ENCODE measurements at places on chromosomes 6 and 20.

DNA sequence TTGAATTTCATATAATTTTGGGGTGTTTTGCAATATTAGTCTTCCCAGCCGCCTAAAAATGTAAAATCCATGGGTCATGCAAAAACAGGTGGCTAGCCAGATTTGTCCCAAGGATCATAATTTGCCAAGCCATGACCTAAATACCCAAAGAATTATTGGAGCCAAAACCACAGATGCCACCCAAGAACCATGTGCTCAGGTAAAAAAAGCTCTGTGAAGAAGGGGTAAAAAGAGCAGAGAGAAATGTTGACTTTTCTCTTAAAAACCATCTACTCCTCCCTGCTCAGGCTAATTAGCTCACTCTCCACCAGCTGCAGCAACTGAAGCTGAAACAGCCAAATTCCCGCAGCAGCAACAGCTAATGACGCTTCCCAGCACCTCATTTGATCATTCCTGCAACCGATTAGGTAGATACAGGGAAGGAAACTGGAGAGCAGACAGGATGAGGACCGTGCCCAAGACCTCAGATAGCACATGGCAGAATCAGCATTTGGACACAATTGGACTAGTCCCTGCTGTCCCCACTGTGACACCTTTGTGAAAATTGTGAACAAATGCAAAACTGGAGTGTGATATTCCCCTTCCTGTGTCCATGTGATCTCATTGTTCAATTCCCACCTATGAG is 107.9 kb upstream of the NXT1 start:
- no peak for DNase-seq

- DNase-seq, result peak; percentile 19
Measured at GRCh38 chr6:21438986-21439352, 154.6 kb upstream of the SOX4 start.

DNA sequence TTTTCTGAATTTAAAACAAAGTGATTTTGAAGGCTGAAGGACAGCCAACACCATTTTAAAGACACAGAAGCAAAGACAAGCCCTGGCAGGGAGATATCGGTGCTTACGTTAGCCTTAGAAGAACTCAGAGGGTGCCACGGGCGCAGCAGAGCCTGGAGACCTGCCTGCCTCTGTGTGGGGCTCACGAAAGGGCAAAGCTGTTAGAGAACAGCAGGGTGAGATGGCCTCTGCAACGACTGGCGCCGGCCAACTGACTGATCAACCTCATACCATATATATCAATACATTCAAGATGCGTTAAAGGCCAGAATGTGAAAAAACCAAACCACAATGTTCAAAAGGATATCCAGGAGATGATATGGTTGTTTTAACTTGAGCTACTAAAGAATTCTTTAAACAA is 151.0 kb upstream of the RPS6KA2 start:
- no peak for DNase-seq

GRCh38 chr6:152673236-152673635 is 24.5 kb upstream of the MYCT1 start:
- DNase-seq, result no peak

DNA sequence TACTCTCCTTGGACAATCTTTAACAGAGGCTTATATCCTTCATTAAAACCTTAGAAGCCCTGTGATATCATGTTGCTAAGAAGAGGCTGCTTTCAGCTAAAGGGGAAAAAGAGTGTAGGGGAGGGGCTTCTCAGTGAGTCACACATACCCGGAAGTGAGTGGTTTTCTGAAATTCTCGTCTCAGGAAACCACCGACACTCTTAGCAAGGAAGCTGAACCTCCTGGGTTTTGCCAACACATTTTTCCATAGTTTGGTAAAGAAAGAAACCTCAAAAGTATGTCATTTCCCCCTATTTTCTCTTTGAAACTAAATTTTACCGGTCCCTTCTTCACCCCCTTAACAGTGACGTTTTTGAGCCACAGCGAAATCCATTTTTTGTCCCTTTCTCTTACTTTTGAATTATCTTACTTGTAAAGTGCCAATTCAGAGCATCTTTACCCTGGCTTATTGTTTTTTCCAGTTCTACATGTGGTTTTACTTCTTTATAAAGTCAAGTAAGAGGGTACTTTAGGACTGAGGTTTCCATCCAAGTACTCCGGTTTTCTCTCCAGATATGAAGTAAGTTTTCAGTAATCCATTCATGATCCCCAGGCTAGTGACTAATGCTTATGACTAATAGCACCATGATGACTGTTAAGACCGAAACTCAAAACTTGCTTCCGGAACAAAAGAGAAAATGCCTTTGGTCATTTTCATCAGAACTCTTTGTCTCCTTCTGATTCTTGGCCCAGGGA is 219.3 kb downstream of the ARHGAP18 start:
- DNase-seq, result peak; percentile 98

GRCh38 chr6:69866770-69867638 is 648 bp downstream of the COL19A1 start:
- DNase-seq, result peak; percentile 3

DNA sequence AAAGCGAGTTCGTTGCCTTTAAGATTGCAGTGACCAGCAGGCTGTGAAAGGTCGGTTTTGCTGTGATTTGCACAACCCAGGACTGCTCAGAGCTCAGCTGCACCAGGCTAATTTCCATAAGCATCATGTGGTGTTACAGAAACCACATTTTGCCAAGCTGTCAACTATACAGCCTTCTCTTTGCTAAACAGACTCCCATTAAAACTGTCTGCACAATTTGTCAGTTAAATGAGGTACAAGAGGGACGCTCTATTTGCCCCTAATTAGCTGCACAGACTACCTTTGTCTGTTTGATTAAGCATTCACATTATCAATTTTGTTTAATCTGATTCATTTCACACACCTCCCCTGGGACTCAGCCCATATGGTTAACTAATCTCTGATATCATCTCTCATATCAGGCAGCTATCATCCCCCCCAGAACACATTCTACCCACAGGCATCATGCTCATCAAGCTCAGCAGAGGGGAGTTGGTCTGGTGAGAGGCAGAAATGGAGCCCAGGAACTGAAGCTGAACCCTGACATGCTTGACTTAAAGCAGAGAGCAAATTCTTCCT is 62.1 kb downstream of the OLIG3 start:
- no peak for DNase-seq

DNA sequence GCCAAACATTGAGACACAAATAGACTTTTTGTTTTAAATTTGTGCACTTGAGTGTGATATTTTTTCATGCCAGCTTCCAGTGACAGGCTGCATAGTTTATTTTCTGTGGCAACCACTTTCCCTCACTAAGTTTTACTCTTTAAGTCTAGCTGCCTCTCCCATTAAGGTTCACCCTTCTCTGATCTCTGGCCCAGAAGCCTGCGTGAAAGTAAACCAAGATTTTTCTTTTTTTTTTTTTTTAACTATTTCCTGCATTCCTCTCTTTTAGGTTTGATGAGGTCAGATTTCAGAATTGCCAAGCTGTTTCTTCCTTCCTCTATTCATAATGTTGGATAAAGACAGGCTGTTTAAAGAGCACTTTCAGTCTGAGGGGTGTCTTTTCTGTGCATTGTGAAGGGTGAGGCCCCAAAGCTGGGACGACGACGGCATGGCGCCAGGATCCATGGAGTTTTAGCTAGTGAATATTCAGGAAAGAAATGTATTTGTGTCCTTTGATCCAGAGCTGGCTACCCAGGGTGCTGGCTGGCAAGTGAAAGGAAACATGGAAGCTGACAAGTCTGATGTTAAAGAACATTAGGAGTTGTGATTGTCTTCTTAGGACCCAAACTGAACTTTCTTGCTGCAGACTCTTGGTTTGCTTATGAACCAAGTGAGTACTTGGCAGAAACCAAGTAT is 50.7 kb downstream of the DOK5 start:
- no peak for DNase-seq

DNA sequence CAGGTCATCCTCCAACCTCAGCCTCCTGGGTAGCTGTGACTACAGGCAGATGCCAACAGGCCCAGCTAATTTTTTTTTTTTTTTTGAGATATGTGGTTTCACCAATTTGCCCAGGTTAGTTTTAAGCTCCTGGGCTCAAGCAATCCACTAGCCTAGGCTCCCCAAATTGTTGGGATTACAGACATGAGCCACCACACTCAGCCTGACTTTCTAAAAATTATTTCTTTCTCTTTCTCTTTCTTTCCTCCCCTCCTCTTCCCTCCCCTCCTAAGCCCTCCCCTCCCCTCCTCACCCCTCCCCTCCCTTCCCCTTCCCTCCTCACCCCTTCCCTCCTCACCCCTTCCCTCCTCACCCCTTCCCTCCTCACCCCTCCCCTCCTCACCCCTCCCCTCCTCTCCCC is 127.3 kb downstream of the BTBD3 start:
- no peak for DNase-seq

- DNase-seq, result no peak
Measured at GRCh38 chr6:54810147-54810546, 36.4 kb upstream of the FAM83B start.

DNA sequence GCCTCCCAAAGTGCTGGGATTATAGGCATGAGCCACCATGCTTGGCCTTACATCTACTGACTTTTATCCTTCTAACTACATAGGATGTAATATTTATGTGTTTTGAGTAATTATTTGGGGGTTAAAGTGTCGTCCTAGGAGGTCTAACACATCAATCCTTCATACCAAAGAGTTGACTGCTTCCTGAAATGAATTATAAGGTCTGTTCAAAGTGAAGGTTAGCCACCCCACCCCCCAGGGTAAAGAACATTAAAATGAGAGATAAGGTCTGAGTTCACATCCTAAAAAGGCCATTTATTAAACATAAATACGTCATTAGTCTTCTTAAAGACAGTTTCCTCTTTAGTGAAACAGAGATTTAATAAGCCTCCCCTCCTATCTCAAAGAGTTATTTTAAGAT is 33.8 kb downstream of the TNFAIP3 start:
- no peak for DNase-seq

DNA sequence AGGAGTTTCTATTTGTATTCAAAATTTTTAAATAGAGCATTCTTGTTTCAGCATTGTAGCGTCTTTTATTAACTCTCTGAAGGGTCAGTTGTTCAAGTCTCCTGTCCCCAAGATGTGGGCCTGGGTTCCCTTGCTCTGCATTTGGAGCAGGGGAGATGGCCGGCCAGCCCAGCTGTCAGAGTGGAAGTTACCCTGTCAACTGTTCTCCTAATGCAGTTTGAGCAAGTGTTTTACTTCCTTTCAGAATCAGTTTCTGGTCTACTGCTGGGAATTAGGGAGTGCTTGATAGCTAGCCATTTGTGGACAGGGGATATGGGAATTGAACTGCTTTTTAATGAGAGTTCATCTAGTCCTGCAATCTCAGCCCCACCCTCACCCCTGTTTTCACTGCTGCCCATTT is 116.6 kb downstream of the QKI start:
- DNase-seq, result no peak

- peak; percentile 76 for DNase-seq
Measured at GRCh38 chr6:25788305-25788922, 33.9 kb downstream of the SLC17A4 start.
